HEK293T (cell line): ENCODE measurements at places on chromosomes 2 and 18.

DNA sequence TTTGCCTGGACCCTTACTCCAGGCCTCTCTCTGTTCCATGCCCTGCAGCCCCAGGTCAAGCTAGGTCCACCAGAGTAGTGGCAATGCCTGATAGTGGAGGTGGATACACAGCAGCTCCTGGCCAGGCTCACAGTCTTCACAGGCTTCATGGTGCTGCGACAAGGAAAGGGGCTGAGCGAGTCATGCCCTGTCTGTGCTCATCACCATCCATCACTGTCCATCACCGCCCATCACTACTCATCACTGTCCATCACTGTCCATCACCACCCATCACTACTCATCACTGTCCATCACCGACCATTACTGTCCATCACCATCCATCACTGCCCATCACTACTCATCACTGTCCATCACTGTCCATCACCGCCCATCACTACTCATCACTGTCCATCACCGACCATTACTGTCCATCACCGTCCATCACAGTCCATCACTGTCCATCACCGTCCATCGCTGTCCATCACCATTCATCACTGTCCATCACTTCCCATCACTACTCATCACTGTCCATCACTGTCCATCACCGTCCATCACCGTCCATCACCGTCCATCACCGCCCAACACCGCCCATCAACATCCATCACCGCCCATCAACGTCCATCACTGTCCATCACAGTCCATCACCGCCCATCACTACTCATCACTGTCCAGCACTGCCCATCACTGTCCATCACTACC is 57.1 kb upstream of the OTOS start:
- no peak for DNase-seq

DNA sequence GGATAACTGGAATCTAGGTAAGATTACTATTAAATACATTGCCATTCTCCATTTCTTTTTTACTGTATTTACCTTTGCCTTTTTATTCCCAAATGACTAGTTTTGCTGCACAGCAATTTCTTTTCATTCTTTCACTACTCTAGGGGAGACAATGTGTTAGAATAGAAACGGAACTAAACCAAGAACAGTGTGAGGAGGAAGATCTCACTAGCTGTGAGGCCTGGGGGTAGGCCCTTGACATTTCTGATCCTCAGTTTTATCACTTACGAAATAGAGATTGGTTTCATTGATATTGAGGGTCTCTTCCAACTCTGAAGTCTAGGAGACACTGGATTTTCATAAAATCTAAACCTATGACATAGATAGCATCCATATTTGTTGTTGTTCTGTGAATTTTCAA is 191.1 kb downstream of the IKZF2 start:
- DNase-seq: no peak

DNA sequence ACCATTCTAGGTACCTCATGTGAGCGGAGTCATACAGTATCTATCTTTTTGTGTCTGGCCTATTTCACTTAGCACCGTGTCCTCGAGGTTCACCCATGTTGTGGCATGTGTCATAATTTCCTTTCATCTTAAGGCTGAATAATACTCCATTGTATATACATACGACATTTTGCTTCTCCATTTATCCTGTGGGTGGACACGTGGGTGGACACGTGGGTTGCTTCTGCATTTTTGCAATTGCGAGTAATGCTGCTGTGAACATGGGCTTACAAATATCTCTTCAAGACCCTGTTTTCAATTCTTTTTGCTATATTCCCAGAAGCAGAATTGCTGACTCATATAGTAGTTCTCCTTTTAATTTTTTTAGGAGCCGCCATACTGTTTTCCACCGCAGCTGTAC is 243.6 kb upstream of the EPAS1 start:
- DNase-seq: no peak

DNA sequence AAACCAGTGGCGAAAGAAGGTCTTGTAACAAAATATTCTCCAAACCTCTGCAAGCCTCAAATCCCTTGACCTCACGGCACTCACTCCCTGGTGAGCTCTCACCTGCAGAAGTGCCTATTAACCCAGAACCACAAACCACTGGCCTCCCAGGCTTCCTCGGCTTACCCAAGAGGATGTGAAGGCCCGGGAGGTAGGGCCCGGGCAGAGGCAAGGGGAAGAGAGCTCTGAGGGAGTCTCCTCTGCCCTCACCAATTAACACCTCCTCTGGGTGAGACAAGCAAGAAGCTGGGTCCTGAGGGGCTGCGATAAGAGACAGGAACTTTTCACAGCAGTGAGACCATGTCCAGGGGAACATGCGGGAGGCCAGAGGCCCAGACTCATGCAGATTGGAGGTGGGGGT is 53.7 kb downstream of the EMX1 start:
- DNase-seq: no peak

GRCh38 chr2:142058149-142058548 is 72.7 kb downstream of the LRP1B start:
- no peak for DNase-seq

GRCh38 chr2:54206596-54206995 is 49.4 kb downstream of the TSPYL6 start:
- peak; percentile 31 for DNase-seq

DNA sequence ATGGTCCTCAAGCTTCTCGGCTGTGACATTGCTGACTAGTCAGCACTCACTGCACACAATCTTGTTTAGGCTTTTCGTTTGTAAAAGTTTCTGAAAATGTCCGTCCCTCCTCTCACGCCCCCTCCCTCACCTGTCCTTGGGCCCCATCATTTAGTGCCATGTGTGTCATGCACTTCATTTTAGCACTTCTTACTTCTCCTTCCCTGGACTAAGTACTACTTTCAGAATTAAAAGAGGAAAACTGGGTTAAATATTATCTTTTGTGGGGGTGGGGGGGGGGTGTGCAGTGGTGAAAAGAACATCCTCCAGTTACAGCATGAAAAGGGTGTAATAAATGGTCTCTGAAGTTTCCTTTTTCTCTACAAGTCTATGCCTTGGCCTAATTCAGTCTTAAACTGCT is 182.0 kb upstream of the SP5 start:
- DNase-seq: no peak

- DNase-seq: no peak
Measured at GRCh38 chr2:63194175-63194574, 143.5 kb downstream of the OTX1 start.

GRCh38 chr2:61328707-61329251 is 142.1 kb downstream of the USP34 start:
- DNase-seq: peak; percentile 27

DNA sequence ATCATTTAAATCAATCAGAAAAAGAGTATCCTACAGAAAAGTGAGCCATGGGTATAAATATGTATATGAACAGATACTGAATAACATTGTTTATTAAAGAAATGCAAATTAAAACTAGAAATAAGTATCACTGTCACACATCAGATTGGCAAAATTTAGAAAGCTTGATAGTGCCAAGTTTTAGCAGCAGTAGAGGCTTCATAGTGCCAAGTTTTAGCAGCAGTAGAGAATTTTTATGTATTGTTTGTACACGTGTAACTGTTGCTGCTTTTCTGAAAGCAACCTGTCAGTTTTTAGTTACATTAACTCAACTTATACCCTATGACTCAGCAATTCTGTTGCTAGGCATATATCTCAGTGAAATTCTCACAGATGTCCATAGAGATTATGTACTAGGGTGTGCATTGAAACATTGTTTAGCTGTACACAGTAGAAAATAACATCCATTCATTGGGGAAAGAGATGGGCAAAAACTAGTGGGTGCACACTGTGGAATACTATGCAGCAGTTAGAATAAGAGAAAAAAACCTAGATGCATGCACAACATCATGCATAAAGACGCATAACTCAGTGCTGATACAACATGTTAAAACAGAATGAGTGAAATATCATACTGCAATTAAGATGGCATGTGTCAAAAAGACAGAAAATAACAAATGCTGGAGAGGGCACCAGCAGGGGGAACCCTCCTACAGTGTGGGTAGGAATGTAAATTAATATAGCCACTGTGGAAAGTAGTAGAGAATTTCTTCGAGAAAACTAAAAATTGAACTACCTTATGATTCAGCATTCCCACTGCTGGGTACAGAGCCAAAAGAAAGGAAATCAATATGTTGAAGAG is 294.5 kb upstream of the NT5C1B start:
- no peak for DNase-seq

- DNase-seq: no peak
Measured at GRCh38 chr2:53826587-53827397, 33.0 kb downstream of the GPR75 start.

GRCh38 chr18:75125382-75126331 is 83.3 kb downstream of the PTGR3 start:
- no peak for DNase-seq

- no peak for DNase-seq
Measured at GRCh38 chr2:133937669-133938068, 316.2 kb upstream of the MGAT5 start.

DNA sequence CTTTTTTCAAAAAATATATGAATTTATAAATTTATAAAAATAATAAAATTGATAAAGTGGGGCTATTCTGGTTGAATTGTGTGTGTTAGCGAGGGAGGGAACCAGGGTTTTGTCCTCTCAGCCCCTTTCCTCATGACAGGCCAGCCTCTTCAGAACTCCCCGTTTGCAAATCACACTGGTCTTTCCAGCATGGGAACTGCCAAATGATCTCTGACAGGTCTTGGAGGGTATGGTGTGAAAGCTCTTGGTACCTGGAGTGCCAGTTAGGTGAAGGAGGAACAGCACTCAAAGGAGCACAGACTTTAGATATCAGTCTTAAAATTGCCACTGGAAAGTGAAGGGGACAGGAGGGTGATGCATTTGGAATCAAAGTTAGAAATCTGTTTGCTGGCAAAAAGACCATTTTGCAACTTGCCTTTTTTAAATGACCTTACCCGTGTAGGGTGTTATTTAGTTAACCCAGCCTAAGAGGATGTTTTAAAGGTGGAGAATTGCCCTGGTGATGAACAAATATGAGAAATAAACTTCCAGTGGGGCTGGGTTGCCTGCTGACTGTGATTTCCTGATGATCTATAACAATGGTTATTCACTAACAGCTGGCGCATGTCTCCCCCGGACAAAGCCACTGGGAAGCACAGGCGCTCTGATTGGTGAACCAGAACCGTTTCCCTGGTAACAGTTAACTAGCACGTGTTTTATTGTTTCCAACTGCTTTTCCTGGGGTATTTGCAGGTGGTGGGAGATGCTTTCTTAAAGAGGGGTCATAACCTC is 85.3 kb upstream of the EFEMP1 start:
- DNase-seq: no peak

DNA sequence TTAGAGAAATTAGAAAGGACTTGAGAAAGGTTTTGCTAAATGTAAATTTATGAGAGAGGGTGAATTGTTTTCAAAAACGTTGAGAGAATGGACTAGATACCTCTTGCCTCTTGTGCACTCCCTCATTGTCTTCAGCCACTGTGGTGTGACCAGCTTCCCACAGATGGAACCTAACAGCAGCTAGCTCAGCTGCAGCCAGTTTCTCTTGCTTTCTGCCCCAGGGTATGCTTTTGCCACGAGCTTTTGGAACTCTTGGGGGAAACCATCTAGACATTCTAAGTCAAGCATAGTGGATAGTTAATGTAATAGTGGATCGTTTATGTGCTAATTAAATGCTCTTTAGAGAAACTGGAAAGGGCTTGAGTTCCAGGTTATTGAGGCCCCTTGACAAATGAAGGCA is 288.2 kb downstream of the CTNNA2 start:
- DNase-seq: no peak

GRCh38 chr2:2701813-2702212 is 370.7 kb upstream of the MYT1L start:
- DNase-seq: no peak

GRCh38 chr2:44168681-44169154 is at the start of gene PPM1B:
Gene PPM1B, plus strand, starts transcription at chr2:44168875. Its CDS starts 32,325 bp downstream, at chr2:44201200.
- no peak for DNase-seq

GRCh38 chr18:12963069-12963468 is 15.3 kb downstream of the SEH1L start:
- DNase-seq: no peak

- DNase-seq: no peak
Measured at GRCh38 chr2:119455066-119455718, 23.5 kb downstream of the TMEM37 start.

- DNase-seq: peak; percentile 21
Measured at GRCh38 chr18:58788971-58789875, 75.5 kb upstream of the ZNF532 start.

DNA sequence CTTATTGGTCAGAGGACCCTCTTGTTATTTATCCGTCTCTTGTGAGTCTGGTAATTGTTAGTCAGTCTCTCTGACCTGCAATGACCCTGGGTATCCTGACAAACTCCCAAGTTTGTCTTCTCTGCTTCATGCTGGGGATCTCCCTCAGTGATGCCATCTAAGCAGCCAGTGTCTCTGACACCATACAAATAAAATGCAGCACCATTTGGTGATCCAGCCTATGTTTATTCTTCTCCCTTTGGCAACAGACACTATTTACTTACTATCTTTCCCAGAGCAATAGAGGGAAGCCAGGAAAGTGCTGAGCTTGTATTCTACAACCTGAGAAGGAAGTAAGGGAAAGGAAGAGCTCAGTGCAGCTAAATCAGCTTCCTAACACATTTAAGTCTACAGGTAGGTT is 15.9 kb downstream of the SERPINE2 start:
- no peak for DNase-seq

- no peak for DNase-seq
Measured at GRCh38 chr2:32752205-32752604, 124.4 kb downstream of the TTC27 start.

GRCh38 chr2:135635212-135635835 is 104.0 kb downstream of the R3HDM1 start:
- no peak for DNase-seq

DNA sequence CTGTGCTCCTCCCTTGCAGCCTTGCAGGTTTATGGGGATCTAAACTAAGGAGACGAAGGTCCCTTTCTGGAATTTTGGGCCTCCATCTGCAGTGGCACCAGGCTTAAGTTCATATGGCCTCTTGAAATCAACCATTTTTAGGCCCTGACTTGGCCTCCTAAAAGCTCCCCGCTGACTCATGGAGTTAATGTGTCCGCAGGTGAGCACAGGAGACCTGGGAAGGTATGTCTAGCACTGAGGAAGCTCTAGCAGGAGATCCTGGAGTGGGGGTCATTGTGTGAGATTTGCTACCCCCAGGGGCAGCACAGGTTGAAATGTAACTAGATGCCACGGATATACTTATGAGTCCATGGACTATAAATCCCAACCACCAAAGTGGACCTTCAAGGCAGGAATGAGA is 95.9 kb upstream of the CELF4 start:
- DNase-seq: no peak

- DNase-seq: no peak
Measured at GRCh38 chr18:49529596-49529995, 32.3 kb upstream of the LIPG start.

DNA sequence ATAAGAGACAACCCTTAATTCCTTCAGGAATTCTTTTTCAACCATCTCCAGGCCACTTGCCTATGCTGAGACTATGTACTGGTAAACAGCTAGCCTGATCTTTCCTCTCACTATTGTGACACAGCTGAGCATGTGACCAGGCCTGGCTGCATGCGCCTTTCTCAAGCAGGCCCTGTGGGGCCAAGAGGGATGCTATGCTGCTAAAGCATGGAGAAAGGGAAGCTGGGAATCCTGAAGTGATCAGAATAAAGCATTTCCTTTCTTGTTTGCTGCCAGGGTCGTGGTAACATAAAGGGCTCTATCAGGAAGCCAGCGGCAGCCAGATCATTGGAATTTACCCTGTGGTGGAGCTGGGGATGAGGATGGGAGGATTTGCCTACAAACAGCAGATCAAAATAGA is 29.8 kb upstream of the LCLAT1 start:
- DNase-seq: no peak

- no peak for DNase-seq
Measured at GRCh38 chr2:106974891-106975290, 88.9 kb upstream of the ST6GAL2 start.
